ENCODE measurements at places on chromosomes 7 and 10.

DNA sequence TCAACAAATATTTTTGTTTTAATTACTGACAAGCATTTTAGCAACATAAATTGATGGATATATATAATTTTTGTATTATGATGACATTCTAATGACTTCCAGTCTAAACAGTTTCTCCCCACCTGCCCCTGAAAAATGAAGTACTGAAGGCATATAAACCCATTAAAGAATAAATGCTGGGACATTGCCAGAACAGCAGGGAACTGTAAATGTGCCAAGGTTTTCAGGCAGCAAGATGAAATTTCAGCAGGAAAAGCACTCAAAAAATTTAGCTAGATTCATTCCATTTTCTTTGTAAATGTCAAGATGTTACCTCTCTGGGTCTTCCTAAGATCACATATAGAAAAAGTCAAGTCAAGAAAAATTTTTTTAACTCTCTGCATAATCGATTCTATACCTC is 11.0 kb upstream of the TLL2 start:
- no peak for DNase-seq

GRCh38 chr10:82643076-82643475 is 768.1 kb downstream of the NRG3 start:
- no peak for DNase-seq

DNA sequence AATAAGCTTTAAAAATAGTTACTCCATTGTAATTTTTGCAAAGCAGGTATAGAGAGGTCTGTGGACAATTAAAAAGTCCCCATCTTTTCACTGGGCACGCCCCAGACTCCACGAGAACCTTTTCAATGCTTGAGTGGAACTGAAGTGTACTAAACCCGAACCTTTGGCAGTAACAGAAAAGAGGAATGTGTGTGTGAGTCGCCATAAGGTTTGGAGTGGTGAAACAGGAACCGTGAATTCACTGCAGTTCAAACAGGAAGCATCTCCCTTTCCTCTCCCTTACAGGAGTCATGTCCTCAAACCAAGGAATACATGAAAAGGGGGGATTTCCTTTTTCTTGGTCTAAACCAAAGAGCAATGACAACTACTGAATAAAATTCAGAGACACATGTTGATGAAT is 23.2 kb downstream of the NDUFB2 start:
- DNase-seq = peak; percentile 23

- peak; percentile 49 for DNase-seq
Measured at GRCh38 chr10:77925795-77926565, 575 bp downstream of the DLG5 start.

- DNase-seq = peak; percentile 40
Measured at GRCh38 chr10:100969187-100970075, at the start of gene SEMA4G. Gene SEMA4G, plus strand, starts transcription at chr10:100969504. Its CDS starts 3,409 bp downstream, at chr10:100972913.

DNA sequence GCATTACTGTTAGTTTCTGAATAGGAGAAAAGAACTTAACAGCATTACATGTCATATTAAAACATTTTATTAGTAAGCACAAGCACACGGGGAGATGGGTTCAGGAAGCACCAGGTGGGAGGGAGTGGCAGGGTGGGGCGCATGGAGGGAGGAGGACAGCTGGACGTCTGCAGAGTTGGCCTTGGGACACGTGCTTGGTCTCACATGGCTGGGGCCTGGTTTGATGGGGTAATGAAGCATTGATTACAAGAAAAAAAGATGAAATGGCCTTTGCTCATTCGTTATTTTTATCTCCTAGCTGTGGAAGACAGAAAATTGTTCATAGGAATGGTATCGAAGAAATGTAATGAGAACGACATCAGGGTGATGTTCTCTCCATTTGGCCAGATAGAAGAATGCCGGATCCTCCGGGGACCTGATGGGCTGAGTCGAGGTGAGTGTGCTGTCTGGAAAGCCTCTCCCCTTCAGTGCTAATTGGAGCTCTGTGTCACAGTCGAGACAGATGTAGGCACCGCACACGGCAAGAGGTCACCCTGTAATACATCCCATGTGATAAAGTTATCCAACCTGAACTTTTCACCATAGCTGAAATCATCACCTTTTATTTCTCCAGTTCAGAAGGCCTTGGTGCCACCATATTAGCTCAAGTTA is 239.9 kb downstream of the CELF2 start:
- DNase-seq = no peak

- no peak for DNase-seq
Measured at GRCh38 chr10:60358282-60358681, 31.4 kb downstream of the ANK3 start.

GRCh38 chr10:132464256-132465192 is 67.5 kb downstream of the PWWP2B start:
- no peak for DNase-seq

DNA sequence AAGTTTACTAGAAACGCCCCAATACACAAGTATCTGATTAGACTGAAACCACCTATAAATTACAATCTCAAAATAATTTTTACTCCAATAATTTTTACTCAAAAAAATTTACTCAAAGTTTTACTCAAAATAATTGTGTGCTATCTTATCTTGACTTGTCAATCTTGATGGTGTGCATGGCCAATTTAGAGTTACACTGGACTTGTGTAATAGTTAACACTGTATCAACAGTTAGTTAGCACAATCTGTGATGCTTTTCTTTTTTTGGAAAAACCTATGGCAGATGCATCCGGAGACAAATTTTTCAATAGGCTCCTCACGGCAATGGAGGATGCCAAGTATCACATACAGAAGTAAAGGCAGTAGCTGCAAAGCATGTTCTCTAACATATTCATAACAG is 24.9 kb downstream of the LMOD2 start:
- no peak for DNase-seq

GRCh38 chr7:25752967-25753791 is 398.8 kb upstream of the NFE2L3 start:
- no peak for DNase-seq

DNA sequence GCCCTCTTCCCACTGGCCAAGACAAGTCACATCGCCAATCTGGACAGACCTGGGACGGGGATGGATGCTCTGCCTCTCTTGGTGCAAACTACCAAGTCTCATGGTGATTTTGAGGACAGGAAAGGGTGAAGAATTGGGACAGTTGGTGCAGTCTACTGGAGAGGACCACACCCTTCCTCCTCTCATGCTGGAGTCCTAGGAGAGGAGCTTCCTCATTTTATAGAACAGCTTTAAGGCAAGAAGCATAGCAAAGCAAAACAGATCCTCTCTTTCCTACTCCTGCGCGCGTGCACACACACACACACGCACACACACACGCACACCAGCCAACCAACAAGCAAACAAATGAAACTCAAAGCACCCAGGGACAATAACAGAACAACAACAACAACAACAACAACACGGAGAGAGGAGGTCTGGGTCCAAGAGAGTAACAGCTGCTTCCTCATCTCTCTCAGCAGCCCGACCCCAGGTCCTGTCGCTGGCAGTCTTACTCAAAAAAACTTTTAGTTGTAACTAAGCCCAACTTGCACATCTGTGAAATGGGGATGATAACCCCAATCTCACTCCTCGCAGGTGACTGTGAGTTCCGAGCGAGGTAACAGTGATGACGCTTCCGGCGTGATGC is 83.4 kb downstream of the TMEM178B start:
- DNase-seq = no peak

- no peak for DNase-seq
Measured at GRCh38 chr10:75018251-75018650, 93.2 kb upstream of the SAMD8 start.

GRCh38 chr7:157441023-157441399 is 104.2 kb downstream of the DNAJB6 start:
- no peak for DNase-seq

DNA sequence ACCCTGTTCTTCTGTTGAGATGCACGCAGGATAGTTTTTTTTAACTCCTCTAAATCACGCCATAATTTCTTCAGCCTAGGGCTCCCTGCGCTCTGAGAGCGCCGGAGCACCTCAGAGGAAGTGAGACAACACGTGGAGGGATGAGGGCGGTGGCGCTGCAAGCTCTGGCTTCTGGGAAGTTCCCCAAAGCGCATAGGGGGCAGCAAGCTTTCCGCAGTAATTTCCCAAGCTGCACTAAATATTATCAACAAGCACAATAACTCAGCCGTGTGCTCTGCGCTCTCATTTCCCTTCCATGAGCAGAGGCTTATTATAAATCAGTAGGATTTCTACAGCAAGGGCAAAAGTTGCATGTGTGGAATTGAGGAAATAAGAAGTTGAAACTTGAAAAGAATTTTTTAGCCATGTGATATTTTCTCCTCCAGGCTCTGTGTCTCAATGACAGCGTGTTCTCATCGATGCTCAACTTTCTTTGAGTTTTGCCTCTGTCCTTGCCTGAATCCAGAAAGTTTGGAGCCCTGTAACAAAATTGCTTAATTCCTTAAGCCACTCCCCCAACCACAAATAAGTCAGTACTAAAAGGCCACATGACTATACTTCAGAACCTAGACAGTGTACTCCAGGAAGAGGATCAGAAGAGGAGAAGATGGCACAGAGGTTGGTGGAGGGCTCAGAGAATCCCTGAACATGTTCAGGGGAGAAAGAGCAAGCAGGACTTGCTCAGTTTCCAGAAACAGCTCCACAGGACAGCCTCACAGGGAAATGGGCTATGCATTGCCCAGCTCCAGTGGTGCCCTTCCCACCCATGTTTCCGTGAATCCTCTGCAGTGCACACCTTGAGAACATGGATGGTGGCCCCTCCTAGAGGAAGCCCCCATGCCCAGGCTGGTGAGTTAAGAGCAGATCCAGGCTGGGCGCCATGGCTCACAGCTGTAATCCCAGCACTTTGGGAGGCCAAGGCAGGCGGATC is 221.5 kb upstream of the GHITM start:
- DNase-seq = no peak

DNA sequence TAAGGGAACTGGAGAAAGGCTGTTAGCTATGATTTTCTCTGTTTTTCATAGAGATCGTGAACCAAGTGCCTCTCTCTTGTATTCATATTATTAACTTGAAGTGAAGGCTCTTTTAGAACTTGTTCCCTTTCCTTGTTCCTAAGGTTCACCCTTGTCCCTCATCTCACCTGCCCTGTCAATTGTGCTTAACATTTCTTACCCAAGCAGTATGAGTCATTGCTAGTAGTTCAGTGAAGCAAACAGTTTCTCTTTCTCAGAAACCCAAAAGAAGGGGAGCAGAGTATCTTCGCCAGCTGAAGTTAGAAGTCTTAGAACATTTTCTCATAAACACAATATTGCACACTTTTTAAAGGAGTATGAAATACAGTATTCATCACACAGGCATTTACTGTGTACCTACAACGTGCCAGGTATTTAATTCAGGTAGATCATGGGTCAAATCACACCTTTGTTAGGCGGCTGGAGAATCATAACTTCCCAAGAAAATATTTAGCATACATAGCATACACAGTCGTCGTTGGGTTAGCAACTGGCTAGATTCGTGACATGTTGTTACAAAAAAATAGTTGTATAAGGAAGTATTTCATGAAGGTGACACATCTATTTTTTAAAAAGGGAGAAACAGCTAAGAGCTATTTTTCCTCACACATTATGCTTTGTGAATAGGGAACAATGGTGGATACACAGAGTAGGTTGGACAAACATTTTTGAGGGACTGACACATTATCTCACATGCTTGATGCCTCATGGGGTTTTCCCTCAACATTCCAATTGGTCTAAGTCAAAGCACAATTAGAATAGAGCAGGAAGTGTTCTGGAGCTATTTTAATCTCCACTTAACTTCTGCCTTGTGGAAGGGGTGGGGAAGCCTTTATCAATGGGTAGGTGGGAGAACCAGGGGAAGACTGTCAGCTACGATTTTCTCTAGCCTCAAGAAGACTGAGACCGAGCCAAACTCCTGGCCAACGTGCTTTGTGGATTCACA is 13.2 kb downstream of the HDAC9 start:
- peak; percentile 98 for DNase-seq

GRCh38 chr7:55150709-55151451 is 132.1 kb downstream of the EGFR start:
- no peak for DNase-seq

- peak; percentile 56 for DNase-seq
Measured at GRCh38 chr10:71968553-71969474, 4.6 kb downstream of the CHST3 start.

- DNase-seq = no peak
Measured at GRCh38 chr10:59229441-59229840, 53.0 kb downstream of the PHYHIPL start.

DNA sequence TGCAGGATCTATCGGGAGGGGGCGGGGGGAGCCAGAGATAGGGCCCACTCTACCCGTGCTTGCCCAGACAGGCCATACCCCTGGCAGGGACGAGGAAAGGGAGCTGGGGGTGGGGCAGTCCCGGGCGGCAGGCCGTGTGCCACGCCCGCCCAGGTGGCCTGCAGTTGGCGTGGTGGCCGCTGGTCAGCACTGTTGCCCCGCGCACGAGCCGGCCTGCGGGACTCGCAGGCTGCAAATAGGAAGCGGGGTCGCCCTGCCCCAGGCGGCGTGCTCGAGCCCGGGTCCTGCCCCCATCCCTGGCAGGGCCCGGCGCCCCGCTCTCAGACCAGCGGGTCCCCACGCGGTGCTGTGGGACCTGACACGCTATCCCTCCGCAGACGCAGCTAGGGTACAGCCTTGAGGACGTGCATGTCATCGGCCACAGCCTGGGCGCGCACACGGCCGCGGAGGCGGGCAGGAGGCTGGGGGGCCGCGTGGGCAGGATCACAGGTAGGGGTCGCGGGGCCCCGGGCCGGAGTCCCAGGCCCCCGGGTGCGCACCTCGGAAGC is 6.7 kb downstream of the PNLIPRP2 start:
- DNase-seq = no peak

DNA sequence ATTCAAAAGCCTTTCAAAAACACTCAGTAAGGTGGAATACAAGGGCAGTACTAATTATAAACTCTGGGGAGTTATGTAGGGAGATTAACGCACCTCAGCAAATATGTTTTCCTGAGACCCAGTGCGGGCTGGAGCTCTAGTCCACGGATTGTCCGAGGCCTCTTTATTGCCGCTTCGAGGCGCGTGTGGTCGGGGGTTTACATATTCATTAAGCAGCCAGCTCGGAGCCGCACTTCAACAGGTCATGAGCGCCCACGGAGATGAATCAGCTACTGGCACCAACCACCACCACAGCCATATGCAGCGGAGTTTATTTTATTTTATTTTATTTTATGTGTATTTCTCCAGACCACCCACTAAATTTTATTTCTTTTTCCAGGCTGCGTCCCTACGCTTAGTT is 195.9 kb upstream of the ADARB2 start:
- DNase-seq = no peak

- DNase-seq = peak; percentile 11
Measured at GRCh38 chr10:68175949-68176348, 56.0 kb downstream of the ATOH7 start.

DNA sequence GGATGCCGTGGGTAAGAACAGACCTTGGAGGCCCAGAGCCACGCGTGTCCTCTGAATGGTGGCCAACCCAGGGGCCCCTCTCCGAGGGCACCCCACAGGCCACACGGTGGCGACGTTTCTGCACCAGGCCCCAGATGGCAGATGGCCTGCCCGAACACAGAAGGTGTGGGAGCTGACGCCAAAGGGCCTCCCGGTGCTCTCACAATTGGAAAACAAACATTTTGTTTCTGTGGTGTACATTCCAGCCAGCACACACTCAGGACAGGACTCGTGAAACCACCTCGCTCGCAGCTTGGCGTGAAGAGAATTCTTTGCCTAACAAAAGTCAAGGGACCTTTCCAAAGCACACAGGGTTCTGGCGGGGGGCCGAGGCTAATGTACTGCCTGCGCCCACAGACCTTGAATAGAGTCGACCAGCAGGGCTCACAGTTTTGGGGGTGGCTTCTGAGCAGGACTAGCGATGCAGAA is 112.1 kb downstream of the FAM53B start:
- DNase-seq = no peak
